Daoy (cell line): ENCODE measurements at places on chromosomes 11 and 22. TPM values are rescaled to one million over a fixed set of nuclear protein-coding genes. Genes with fewer than 3 reads are reported as not detected.
A peak's percentile ranks its signal among the peaks of the same experiment; 100 is the strongest.

The NLRP10 gene
- 0.46 and 0.48 TPM in 2 replicates for total RNA-seq

The P2RY6 gene
- total RNA-seq: 0.80 TPM in 1 of 2 replicates, not detected in the other

The MS4A3 gene
- total RNA-seq: not detected in 2 replicates

The APOA5 gene
- total RNA-seq: not detected in 2 replicates

The SC5D gene
- total RNA-seq: 26.5 and 39.3 TPM in 2 replicates

The BACE1 gene
- total RNA-seq: 9.3 and 14.8 TPM in 2 replicates

The CPT1B gene
- total RNA-seq: 6.1 and 7.9 TPM in 2 replicates

The APOL5 gene
- total RNA-seq: 0.69 TPM in 1 of 2 replicates, not detected in the other

The CCDC73 gene
- total RNA-seq: not detected in 2 replicates

The BBOX1 gene
- not detected in 2 replicates for total RNA-seq

The KLHL35 gene
- 8.7 and 12.3 TPM in 2 replicates for total RNA-seq

The PPP6R2 gene
- 29.3 and 39.1 TPM in 2 replicates for total RNA-seq

The NNMT gene
- total RNA-seq: 187 and 246 TPM in 2 replicates

The LRRC32 gene
- 0.18 and 0.29 TPM in 2 replicates for total RNA-seq

The RIC3 gene
- 2.4 and 7.3 TPM in 2 replicates for total RNA-seq

The C22orf23 gene
- total RNA-seq: 3.4 TPM in 1 of 2 replicates, not detected in the other

- no peak for DNase-seq
These were observed 34.7 kb upstream of the TMPRSS4 start for GRCh38 chr11:118042141-118042540.

- DNase-seq: peak; percentile 43
These were observed 10.9 kb downstream of the PHLDB1 start for GRCh38 chr11:118618115-118618990.

GRCh38 chr22:47515384-47516125 lies 753.1 kb downstream of the TBC1D22A start:
- no peak for DNase-seq

DNA sequence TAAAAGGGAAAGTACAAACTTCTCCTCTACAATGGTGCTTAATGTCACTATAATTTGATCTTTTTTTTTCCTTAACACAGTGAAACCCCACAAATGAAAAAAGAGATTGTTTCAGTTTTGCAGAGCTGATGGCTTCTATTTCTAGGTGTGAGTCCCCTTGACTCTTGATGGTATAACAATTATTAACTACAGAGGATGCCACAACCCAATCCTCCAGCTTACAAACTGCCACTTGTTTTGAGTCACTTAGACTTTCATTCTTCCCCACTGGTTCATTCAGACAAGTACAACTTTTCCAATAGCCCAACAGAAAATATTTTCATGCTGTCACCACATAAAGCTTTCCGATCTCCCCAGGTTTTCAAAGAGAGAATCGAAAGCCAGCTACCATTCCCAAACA lies 812.2 kb downstream of the LRRC4C start:
- DNase-seq: no peak

DNA sequence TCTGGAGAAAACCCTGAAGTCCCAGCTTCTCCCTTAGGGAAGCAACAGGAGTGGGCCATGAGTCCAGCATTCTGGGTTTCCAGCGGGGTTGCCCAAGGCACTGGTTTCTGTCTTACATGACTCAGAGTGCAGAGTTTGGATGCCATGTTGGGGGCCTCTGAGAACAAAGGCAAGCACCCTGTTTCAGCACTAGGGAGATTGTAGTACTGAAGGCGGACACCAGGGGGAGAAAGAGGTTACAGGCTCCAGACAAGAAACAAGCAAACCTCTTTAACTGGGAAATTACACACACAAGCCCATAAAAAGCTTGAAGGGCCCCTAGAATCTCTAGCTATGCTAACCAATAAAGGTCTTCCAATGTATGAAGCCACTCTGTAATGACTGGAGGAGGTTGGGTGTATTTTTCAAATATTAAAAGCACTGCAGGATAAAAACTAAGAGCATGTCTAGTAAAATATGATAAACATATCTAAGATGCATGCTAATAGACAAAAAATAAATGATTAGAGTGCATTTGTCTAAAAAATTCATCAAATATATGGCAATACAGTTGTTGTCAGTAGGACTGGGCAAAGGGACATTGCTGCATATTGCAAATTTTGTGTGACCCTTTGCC lies 7.1 kb downstream of the MS4A6E start:
- peak; percentile 67 for DNase-seq

DNA sequence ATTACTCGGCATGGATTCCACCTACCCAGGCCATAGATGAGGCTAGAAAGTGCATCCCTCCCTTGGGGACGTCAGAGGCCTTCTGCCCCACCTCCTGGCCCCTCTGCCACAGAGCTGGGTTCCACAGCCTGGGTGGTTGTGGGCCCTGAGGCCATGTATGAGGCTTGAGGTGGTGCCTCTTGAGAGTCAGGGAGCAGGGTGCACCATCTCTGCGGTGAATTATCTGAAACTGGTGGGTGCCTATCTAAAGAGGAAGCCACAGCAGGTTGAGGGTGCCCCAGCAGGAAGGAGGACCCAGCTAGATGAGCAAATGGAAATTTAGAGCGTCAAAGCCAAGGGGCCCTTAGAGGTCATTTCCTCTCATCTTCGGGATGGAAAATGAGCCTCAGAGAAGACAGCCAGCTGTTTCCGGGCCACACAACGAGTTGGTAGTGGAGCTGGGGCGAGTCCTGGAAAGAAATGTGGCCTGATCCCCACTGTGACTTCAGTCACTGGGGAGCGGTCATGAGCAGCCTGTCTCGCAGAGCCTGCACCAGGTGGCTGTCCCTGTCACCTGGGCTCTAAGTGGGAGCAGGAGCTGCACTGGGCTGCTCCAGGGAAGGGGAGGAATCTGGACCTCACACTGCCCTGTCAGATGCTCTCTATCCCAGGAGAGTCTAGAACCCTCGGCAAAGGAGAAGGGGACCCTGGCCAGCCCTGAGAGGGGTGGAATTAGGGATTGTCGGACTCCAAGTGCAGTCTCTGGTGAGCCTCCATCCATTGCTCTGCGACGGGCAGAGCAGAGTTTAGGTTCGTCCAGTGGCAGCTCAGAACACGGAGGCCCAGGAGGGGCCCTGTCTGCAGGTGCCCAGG lies 7.3 kb downstream of the ADORA2A start:
- no peak for DNase-seq

DNA sequence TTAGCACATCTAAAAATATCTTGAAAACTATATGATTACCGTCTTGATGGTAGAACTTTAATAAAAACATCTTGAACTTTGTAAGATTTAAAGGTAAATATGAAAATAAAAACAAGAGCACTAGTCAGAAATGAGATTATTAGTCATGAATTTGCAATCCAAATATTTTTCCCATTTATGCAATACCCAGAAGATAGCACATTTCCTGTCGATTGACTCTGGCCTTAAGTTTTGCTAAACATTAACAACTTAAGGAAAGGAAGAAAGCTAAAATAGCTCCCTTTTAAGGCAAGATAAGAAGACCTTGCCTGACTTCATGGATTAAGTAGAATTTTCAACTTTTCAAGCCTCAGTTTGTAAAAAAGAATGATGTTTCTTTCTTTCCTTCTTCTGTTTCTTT lies 1374.7 kb upstream of the RAG2 start:
- DNase-seq: no peak

GRCh38 chr22:27613099-27614005 lies 188.2 kb downstream of the MN1 start:
- DNase-seq: no peak

GRCh38 chr11:92670308-92670890 lies 299.1 kb upstream of the MTNR1B start:
- DNase-seq: no peak

DNA sequence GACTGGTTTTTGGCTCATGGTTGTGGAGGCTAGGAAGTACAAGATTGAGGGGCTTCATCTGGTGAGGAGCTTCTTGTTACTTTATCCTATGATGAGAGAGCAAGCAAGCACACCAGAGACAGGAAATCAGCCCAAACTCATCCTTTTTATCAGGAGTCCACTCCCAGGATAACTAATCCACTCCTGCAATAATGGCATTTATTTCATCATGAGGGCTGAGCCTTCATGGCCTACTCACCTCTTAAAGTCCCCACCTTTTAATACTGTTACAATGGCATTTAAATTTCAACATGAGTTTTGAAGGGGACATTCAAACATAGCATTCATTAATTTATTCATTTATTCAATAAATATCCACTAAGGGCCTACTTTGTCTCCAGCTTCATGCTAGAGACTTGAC lies 60.9 kb downstream of the PARVA start:
- DNase-seq: no peak

DNA sequence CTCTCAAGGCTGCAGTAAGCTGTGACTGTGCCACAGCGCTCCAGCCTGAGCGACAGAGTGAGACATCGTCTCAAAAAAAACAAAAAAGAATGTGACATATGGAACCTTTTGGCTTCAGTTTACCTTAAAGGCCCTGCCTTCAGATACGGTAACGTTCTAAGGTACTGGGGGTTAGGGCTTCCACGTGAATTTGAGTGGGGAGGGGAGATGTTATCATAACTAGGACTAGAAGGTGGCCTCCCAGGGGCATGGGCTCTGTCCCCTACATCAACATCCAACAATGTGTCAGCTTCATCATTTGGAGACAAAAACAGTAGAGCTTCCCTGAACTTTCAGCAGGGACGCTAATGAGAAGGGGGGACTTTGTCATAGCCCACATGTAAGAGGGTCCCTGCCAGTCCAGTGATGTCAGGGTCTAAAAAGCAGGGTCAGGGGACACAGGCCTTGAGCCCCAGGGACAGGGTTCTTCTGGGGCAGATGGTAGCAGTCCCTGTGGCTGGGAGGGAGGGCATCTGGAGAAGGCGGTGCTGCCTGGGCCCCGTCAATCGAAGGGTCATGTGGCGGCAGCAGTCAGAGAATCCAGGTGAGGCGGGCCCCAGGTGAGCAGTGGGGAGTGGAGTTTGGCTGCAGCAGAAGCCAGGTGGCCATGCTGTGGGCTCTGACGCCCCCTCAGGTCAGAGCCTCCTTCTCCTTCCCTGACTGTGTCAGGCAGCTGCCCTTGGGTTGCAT lies 79.8 kb downstream of the BCR start:
- DNase-seq: no peak

- DNase-seq: no peak
These were observed 2.2 kb downstream of the CD6 start for GRCh38 chr11:60973699-60974098.

GRCh38 chr22:44550711-44551491 lies 52.9 kb upstream of the RTL6 start:
- peak; percentile 87 for DNase-seq

DNA sequence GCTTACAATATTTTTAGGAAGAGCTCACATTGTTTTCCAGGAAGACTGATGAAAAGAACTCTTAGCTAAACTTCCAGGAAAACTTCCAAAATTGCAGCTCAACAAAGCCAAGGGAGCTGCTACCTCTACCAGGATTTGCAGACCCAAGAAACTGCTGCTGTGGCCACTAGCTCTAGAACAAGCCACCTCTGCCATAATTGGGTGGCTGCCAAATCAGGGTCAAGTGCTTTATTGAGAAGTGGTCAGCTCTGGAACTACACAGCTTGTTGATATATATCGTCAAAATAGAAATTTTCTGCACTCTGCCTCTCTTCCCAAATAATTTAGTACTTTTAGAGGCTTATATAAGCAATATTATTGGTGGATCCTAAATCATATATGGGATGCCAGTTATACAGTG lies 371.8 kb upstream of the CHORDC1 start:
- DNase-seq: no peak

GRCh38 chr11:35615921-35616900 lies 2.0 kb upstream of the FJX1 start:
- peak; percentile 71 for DNase-seq

GRCh38 chr22:47621253-47621652 lies 858.8 kb downstream of the TBC1D22A start:
- DNase-seq: no peak

DNA sequence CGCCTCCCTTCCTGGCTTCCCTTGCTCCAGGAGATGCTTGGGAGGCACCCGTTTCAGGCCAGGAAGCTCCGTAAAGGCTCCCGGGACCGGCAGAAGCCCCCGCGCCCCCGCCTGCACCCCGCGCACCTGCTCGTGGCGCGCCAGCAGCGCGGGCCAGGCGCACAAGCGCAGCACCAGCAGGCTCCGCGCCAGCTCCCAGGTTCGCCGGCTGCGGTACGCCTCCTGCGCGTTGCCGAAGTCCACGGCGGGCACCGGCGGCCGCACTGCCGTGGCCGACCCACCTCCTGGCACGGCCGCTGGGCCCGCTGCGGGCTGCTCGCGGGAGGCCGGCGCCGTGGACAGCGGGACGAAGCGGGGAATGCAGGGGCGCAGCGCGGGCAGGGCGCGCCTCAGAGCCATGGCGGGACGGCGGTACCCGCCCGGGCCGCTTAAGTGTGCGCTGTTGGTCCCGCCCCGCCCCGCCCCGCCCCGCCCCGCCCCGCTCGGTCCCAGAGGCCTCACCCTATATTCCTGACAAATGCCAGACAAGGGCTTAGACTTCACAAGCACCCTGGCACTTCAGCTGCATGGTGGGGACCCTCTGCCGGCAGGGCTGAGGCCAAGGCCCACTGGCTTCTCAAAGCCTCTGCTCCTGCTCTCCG lies at the start of gene PRODH:
TSS of gene PRODH (minus strand) at position 405 of the 641 bp plus-strand sequence. CDS start at position 399, 6 bp downstream.
- DNase-seq: no peak

DNA sequence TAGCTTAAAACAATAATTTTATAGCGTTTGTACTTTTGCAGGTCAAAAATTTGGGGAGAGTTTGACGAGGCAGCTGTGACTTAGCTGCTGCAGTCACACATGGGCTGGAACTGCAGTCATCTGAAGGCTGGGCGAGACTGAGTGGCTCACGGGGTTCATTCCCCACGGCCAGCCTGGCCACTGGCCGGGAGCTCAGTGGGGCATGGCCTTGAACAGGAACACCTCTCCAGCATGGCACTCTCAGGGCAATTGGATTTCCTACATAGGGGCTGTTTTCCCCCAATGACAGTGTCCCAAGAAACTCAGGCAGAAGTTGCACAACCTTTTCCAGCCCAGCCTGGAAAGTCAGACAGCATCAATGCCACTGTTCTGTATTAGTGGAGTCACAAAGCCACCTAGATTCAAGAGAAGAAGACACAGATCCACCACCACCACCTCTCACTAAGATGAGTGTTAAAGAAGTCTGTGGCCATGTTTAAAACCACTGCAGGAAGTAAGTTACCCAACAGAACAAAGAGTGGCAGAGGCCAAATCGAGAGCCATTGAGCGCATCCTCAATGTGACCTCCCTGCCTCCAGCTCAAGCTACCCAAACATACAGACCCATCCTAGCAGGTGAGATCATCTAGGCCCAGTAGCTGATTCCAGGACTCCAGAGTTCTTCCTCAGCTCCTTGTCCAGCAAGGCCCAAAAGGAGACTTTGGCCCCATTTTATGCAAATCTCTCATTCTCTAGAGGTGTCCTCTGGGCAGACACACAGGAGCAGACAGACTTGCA lies 618.7 kb upstream of the CADM1 start:
- no peak for DNase-seq

GRCh38 chr11:117185736-117186430 lies 7.3 kb downstream of the SIDT2 start:
- DNase-seq: no peak

- DNase-seq: no peak
These were observed 3.1 kb downstream of the ARHGAP1 start for GRCh38 chr11:46697303-46697702.

GRCh38 chr11:72239313-72239848 lies 4.6 kb downstream of the PHOX2A start:
- DNase-seq: peak; percentile 60

DNA sequence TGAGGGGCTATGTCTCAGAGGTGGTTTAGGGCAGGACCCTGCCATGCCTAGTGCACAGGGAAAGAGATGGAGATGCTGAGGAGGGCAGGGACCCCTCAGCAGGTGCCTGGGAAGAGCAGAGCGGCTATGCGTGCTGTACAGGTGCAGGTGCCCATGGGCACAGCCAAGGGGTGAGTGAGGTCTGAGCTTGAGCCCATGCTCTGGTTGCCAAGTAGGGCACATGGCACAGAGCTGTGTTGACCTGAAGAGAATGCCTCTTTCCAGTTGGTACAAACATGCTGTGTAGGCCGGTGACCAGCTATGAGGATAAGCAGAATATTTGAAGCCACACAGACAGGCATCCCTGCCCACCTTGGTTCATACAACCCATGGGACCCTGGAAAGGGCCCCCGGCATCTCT lies 65.8 kb upstream of the NECTIN1 start:
- DNase-seq: no peak
